ENCODE measurements at places on chromosomes 16 and 17.

DNA sequence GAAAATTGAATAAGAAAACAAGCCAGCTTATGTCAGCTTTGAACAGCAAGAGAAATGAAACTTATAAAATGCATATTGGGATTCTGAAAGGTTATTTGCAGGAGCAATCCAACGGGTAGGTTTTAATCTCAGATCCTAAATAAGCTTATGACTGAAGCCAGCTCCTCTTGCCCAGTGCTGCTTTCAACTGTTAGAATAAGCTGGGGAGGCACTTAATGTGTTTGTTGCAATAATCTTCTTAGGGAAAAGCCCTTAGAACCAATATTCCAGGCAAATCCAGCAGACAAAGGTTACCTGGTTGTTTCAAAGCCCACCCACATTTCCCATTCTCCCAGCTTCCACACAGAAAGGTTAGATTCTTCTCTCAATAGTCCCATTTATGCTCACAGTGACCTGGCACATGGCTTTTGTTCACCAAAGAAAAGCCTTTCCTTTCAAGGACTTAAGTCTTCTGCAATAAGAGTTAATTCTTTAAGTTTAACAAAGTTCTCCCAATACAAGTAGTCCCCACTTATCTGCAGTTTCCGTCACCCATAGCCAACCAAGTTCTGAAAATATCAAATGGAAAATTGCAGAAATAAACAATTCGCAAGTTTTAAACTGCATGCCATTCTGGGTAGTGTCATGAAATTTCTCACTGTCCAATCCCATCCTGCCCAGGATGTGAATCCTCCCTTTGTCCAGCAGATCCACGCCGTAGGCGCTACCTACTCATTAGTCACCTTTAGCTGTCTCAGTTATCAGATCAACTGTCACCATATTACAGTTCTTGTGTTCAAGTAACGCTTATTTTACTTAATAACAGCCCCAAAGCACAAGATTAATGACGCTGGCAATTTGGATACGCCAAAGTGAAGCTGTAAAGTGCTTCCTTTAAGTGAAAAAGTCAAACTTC lies 5.9 kb downstream of the TEX2 start:
- DNase-seq: no peak

DNA sequence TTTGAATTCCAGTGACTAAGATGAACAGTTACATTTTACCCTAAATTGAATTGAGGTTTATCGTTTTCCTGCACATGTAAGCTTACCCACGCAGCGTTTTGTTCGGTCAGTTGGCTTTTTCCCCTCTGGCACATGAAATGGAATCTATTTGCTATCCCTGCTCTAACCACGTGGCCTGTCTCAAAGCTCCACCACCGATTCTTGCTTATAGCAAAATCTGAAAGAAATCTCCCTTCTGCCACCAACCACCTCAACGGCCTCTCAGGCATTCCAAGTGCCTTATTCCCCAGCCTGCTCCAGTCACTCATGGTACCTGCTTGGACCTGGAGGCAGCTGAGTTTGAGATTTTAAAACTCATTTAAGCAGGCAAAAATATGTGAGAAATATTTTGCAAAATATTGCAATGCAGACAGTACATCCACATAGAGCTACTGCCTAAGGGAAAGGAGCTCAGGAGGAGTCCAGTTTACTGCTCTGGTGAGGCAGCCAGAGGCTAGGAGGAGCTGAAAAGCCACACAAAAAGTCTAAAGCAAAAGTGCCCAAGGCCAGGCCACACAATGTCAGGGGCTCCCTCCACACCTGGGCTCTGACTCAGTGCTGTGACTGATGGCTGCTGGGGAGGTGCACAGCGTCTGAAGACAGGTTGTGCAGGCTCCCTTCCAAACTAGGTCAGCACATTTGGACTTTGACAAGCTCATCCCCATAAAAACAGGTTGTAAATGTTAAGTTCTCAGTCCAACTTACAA lies 26.4 kb downstream of the ARHGAP17 start:
- no peak for DNase-seq

DNA sequence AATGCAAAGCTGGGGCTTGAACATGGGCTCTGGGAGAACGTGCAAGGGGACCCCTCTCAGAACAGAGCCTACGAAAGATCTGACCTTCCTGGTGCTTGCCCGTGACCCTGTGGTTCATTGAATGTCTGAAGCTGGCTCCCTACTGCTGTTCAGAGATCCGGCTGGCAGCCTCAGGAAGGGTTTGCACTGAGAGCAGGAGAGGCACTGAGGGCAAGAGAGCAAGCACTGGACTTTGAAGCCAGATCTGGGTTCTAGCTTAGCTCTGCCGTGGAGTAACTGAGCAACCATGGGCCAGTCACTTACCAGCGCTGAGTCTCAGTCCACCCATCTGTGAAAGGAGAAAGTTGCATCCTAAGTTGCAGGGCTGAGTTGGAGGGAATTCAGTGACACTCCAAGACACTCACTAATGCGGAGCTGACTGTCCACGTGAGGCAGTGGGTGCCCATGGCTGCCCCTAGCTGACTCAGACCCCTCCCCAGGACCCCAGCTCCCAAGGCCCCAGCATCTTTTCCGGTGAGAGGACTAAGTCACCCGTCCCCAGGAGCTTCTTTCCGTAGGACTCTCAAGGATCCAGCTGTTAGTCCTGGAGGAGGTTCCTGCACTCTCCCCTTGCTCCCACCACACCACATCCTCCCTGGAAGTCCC lies 41.3 kb downstream of the BEAN1 start:
- no peak for DNase-seq

DNA sequence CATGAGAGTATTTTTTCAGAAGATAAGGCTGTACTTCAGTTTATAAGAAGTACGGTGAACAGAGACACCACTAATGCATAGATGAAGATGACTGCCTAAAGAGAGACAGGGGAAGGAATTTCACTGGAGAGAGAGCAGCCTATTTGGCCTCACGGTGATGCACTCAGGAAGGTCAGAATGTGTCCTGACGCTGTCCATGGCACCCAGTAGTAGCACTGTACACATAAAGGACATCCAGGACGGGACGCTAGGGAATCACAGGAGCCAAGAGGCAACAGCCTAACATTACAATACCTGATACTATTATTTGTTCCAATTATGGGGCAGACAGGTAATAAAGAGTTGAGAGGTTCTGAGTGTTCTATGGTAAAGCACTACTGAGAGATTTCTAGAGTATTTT lies 24.9 kb upstream of the LRRC37A start:
- DNase-seq: no peak

DNA sequence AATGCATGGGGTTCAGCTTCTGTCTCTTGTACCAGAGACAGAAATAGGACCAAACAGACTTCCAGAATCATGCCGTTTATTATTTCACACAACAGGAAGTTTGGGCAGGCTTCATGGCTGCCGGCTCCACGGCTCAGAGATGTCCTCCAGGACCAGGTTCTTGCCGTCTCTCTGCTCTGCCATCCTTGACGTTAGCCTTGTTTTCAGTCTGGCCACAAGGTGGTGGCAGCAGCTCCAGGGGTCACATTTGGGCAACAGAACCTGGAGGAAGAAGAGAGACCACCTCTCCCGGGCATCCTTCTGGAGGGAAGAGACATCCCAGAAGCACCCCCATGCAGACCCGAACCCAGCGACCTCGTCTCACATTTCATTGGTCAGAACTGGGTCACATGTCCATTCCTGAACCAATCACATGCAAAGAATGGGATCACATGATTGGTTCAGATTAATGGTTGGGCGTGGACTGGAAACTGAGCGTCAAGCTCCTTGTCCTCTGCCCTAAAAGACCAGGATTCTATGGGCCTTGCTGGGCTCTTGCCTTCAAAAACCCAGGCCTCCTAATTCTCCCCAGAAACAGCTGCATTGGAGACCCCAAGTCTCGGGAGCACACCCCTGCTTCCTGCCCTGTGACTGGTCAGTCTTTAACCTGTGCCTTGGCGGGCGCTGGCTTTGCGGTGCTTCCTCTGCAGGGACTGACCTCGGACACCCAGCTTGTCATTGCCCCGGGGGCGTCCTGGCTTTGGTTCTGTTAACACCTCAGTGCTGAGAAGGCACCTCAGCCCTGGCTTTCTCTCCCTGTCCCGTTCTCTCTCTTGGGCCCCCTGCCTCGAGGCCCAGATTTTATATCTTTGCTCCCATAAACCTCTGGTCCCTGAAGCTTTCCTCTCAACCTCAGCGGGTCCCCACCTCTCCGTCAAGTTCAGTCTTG lies 63.3 kb downstream of the IRF8 start:
- no peak for DNase-seq

DNA sequence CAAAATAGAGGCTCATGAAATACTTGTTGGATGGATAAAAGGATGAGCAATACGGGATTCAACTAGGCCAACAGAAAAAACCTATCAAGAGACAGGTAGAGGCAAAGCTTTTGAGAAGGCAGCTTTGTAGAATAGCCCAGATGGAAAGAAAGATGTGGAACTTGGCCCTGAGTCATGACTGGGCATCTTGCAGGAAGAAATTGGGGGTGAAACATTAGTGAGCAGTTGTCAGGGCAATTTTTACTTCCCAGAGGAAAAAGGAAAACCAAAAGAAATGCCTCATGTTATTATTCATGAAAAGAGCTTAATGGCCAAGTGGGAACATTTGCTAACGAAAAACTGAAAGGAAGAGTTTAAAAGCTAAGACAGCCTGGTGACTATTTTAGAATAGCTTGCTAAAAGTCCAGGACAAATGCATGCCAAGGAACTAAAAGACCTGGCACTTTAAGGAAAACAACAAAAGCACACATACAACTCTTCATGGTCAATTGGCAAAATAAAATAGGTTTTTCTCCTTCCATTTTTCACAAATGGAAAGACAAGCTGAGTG lies 180.1 kb downstream of the HS3ST3A1 start:
- DNase-seq: no peak

DNA sequence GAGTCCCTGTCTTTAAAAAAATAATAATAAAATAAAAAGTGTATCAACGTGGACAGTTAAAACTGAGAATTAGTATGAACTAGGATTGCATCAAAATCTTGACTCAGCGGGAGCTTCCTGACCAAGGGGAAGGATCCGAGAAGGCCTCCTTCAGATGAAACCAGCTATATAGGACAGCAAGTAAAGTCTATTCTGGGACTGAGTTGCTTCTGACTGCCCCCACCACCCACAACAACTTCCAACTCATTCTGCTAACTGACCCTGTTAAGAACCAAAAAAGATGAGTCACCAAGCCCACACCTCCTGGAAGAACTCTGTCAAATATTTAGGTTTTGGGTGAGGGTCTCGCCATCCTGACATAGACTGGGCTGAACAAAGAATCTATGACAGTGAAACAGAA lies 24.9 kb downstream of the MPP3 start:
- DNase-seq: no peak

DNA sequence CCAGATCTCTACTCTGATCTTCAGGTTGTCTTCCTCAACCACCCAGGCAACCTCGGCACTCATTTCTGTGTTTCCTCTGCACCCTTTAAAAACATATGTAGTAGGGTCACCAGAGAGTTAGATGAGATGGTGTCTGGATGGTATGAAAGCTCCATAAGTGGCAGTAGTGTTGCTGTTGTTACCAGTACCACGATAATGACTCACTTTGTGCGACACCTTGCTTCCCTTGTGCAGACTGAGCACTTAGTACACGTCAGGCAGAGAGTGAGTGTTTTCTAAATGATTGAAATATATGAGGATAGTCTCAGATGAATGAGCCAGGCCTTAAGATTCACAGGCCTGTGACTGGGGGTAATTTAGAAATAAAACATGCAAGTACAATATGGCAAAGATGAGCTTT lies 188.7 kb downstream of the MAF start:
- DNase-seq: no peak

DNA sequence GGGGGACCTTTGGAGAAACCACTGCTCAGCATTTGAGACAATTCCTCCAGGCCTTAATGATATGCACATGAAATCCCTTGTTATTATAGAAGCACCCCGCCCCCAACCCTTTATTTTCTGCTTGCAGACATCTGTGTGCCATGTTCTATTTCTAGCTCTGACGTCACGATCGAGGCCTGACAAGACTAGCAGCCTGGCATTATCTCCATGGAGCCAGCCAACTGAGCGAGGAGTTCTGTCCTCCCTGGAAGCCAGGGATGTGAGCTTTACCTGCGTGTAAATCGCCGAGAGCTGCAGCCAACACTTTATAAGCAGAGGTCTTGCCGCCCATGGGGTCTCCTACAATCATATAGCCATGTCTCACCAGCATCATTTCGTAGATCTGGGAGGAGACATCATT lies 116.9 kb downstream of the DNAH3 start:
- DNase-seq: no peak

- DNase-seq: no peak
These were observed 104.3 kb upstream of the PSMD7 start for GRCh38 chr16:74192281-74192797.

GRCh38 chr16:89017543-89018281 lies 40.7 kb upstream of the CBFA2T3 start:
- no peak for DNase-seq

GRCh38 chr16:75250809-75251279 lies 580 bp downstream of the BCAR1 start:
- no peak for DNase-seq

DNA sequence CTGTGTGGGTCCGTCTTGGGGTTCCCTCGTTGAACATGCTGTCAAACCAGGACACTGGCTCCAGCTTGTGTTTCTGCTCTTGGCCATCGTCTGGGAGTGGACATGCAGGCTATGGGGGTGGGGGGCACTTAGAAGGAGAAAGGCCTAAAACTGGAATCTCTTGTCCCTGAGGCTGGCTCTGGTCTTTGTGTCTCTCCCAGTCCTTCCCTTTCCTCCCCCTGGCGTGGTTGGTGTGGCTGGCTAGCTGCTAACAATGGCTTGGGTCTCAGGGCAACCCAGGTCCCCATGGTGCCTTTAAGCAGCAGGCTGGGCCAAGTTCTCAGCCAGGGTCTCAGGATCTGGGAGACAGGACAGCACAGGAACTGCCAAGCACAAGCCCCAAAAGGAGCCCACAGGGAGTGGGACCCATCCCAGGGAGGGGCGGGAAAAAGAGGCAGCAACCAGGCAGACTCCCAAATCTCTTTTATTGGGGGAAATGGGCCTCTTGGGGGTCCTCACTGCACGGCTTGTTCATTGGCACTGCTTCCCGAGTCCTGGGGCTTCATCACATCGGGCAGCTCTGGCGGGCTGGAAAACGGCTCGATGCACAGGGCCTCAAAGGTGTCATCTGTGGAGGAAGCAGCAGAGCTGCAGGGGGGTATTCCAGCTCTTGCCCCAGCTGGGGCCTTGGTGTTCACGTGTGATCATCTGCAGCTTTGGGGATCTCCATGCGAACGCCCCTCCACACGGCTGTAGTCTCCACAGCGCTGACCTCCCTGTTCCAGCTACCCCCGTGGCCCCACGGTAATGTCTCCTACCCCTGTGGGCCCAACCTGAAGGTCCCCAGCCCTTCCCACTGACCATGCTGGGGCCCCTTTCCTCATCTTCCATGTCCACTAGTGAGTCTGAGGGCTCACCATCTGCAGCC lies 5.3 kb downstream of the ELOB start:
- DNase-seq: no peak

GRCh38 chr16:12339686-12340085 lies 363.2 kb downstream of the SNX29 start:
- no peak for DNase-seq

DNA sequence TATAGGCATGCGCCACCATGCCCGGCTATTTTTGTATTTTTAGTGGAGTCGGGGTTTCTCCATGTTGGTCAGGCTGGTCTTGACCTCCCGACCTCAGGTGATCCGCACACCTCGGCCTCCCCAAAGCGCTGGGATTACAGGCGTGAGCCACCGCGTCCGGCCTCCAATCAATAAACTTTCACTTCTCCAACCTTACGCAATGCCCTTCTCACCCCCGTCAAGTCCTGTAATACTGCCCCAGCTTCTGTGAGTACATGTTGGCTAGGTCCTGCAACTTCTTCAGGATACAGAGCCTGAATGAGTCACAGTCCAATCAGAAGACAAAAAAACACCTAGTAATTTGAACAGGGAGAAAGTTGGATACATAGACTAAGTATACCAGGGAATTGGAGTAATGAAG lies 47.1 kb upstream of the PHOSPHO1 start:
- DNase-seq: no peak

GRCh38 chr17:68356520-68356919 lies 65.2 kb downstream of the ARSG start:
- no peak for DNase-seq

Measured in 8988T (cell line).